ENCODE measurements at places on chromosomes 5 and 9. TPM values are rescaled to one million over a fixed set of nuclear protein-coding genes. Genes with fewer than 3 reads are reported as not detected.

GRCh38 chr5:77292026-77292757, 81.7 kb downstream of the PDE8B start:
- H3K4me1 ChIP-seq = no peaks in the 10 kb centered on the region
- no peaks in the 10 kb centered on the region for H3K27me3 ChIP-seq
- H3K27ac ChIP-seq = no peak overlapping the region
- no peak overlapping the region for H3K4me3 ChIP-seq
- no peaks in the 10 kb centered on the region for H3K36me3 ChIP-seq

GRCh38 chr5:107401470-107402122, 269.1 kb downstream of the EFNA5 start:
- DNase-seq = no peak
- H3K4me1 ChIP-seq = no peaks in the 10 kb centered on the region
- H3K4me3 ChIP-seq = no peak overlapping the region
- H3K36me3 ChIP-seq = no peaks in the 10 kb centered on the region
- H3K27ac ChIP-seq = no peak overlapping the region
- H3K27me3 ChIP-seq = no peaks in the 10 kb centered on the region

Gene C9
- total RNA-seq = 0.52 TPM

Gene DIMT1
- total RNA-seq = 8.9 TPM

Measured in natural killer cell (primary cell).